ENCODE measurements at places on chromosomes 12 and 14.

DNA sequence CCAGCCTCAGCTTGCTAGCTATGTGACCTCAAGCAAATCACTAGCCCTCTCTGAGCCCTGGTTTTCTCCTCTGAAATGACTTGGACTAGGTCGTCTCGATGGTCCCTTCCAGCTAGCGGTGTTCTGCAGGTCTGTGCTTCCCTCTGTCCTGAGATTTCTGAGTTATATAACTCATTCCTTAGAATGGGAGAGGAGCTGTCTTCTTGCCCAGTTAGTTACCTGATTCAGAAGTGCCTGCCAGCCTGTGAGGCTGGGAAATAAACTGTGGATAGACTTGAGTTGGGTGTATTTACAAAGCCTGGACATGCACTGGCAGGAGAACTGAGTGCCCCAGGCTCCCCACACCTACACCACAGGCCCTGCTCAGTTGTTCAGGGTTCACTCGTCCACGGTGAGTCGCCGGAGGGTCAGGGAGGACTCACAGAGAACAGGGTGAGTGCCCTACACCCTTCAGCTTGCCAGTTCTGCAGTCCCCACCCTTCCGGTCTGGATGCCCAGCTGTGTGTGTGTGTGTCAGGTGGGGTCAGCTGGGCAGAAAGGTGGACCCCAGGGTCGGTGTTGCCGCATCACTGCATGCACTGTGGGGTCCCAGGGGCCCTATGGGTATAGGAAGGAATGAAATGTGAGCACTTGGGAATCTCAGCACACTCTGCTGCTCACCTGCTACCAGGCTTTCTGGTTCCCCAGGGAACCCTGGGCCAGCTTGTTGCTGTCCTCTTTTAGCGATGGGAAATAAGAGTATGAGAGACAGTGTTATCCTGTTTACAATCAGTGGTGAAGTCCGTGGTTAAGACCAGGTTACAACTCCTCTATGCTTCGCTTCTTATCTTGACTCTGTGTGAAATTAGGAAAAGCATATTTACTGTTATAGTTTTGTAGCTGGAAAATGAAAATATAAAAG lies 348.2 kb downstream of the DPF3 start:
- no peak for DNase-seq

DNA sequence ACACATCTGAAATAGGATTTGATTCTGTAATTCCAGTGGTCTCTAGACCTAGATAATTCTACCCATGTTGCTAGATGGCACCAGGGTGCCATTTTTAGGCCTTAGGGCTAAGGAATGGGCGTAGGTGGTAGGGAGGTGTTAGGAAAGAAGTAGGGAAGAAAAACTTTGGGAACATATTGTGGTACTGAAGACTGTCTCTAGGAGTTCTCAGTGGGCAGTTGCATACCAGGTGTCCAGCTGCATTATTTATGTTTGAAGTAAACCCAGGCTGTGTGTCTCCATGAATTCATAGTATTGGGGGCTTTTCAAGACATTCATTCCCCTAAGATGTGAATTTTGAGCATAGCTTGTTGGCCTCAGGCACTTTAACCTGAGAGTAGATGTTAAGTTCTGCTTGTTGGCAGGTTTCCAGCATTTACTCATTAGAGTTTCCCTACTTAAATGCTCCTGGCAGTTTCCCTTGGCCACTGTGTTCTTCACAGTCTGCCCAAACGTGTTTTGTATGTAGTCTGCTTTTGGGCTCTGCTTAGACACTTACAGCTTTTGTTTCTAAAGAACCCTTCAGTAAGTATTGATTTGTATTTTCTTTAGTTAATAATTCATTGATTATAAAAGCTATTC lies 31.5 kb upstream of the CCT2 start:
- DNase-seq = no peak

- DNase-seq = no peak
Measured at GRCh38 chr12:80625901-80626300, 81.5 kb upstream of the MYF6 start.

- DNase-seq = no peak
Measured at GRCh38 chr12:115433014-115433634, 749.1 kb upstream of the TBX3 start.

- DNase-seq = no peak
Measured at GRCh38 chr12:104353012-104353981, 49.8 kb downstream of the EID3 start.

- peak; percentile 66 for DNase-seq
Measured at GRCh38 chr14:94129111-94129757, at the start of gene IFI27L2. IFI27L2 (minus strand) TSS chr14:94129604; CDS start chr14:94129564, 40 bp downstream.

DNA sequence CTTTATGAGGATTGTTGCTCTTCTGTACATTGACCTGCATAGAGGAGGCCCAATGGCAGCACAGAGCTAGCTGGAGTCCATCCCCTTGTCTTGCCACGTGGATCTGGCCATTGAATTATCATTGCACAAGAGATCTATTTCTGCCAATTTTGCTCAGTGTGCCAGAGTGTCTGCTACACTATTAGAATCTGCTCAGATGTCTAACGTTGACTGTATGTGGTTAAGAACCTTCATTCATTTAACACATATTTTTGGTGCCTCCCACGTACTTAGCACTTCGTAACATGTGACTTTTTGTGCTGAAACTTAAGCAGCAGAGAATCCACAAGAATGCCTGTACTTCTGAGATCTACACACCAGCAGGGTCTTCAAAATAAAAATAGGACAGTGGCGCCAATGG lies 166.0 kb upstream of the VASH1 start:
- no peak for DNase-seq

GRCh38 chr12:53939141-53940108 lies 794 bp downstream of the HOXC13 start:
- DNase-seq = no peak

GRCh38 chr12:126879842-126880241 lies 1387.1 kb upstream of the TMEM132C start:
- no peak for DNase-seq

DNA sequence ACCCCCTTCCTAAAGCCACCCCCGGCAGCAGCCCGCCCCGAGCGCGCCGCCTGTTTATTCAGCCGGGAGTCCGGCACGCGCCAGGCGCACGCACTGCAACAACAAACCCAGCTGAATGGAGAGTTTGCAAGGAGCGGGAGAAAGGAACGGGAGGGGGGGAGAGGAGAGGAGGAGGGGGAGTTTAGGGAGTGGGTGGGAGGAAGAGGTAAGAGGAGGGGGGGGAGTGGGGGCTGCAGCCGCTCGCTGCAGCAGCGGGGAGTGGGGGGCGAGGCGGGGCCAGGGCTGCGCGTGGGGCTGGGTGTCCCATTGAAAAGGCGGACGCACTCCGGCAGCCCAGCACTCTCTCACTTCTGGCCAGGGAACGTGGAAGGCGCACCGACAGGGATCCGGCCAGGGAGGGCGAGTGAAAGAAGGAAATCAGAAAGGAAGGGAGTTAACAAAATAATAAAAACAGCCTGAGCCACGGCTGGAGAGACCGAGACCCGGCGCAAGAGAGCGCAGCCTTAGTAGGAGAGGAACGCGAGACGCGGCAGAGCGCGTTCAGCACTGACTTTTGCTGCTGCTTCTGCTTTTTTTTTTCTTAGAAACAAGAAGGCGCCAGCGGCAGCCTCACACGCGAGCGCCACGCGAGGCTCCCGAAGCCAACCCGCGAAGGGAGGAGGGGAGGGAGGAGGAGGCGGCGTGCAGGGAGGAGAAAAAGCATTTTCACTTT lies at the start of gene ASCL1:
Gene ASCL1 (plus strand): TSS at position 336 of the 712 bp plus-strand sequence. CDS start 571 bp downstream, outside the sequence.
- no peak for DNase-seq

- DNase-seq = no peak
Measured at GRCh38 chr14:22768947-22769346, 2.5 kb downstream of the OXA1L start.

- no peak for DNase-seq
Measured at GRCh38 chr14:81728447-81728846, 194.8 kb upstream of the SEL1L start.

DNA sequence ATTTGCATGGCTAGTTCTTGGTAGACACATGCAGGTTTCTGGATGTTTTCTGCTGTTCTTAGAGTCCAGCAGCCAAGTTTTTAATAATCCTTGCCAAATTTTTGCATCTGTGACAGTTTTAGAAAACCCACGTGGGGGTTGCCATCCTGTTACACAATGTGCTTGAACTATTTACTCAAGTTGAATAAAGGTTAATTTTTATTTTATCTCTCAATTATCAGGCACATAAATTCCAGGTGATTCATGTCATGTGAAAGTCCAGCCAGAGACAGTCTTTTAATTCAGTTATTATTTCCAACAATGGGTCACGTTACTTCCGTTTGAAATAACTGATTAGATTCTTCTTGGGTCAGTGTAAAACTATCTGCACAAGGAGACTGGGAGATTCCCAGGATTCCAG lies 15.7 kb downstream of the MYRFL start:
- no peak for DNase-seq

DNA sequence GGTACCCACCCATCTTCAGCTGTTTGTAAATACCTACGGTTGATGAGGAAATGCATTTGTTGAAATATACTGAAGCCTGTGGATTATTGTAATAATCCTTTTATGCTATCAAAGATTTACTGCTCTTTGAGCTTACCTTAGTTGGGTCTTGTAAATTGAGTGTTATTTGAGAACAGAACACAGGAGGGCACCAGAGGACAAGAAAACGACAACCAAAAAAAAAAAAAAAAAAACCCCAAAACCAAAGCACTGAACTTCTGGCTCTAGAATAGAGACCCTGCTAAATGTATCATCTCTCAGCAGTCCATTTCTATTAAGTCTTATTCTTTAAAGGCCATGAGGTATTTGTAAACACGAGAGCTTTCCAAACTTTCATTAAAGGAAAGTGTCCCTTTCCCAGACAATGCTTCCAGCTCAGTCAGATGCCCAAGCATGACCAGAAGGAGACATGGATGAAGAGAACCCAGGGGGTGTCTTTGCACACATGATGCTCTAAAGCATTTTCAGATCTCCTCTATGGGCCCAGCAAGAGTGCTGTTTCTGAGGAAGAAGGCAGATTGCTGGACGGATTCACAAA lies 763.9 kb downstream of the NRXN3 start:
- DNase-seq = no peak

- DNase-seq = no peak
Measured at GRCh38 chr14:68124979-68125731, 305.6 kb downstream of the RAD51B start.

DNA sequence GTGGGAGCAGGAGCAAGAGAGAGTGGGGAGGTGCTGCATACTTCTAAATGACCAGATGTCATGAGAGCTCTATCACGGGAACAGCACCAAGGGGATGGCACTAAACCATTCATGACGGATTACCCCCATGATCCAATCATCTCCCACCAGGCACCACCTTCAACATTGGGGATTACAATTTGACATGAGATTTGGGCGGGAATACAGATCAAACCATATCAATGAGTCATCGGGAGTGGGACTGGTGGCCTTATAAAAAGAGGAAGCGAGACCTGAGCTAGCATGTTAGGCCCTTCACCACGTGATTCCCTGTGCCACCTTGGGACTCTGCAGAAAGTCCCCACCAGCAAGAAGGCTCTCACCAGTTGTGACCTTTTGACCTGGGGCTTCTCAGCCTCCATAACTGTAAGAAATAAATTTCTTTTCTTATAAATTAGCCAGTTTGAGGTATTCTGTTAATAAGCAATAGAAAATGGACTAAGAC lies 28.7 kb downstream of the COX8C start:
- no peak for DNase-seq

DNA sequence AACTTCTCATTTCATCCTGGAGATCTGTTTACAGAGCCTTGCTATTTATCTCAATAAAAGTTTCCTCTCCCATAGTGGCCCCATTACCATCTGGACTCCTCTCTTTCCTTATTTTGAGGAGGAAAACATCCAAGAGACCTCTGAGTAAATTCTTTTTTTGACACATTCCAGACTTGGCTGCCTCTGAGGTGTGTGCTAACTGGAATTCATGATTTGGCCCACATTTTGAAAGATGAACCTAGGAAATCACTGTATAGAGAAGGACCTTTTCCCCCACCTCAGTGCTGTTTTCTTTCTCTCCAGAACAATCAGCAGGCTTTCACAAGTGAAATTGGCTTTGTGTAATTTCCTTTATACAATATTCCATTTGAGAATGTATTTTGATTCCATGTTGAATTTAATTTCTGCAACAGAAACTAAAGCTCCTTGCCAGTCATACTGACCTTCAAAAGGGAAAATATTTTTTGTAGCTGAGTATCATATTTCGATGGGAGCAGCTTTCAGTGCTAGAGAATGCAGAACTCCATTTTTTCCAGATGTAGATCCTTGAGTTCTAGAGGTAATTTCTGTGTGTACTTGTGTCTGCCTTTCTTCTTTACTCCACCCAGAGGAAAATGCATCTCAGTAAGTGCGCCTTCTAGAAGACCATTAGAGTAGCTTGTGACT lies 244.9 kb upstream of the RGS6 start:
- DNase-seq = no peak

DNA sequence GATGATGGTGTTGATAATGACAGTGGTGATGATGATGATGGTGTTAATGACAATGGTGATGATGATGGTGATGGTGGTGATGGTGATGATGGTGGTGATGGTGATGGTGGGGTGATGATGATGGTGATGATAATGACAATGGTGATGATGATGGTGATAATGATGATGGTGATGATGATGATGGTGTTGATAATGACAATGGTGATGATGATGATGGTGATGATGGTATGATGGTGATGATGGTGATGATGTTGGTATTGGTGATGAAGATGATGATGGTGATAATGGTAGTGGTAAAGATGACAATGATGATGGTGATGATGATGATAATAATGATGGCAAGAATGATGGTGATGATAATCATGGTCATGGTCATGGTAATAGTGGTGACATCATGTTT lies 184.7 kb downstream of the SLC15A4 start:
- no peak for DNase-seq

DNA sequence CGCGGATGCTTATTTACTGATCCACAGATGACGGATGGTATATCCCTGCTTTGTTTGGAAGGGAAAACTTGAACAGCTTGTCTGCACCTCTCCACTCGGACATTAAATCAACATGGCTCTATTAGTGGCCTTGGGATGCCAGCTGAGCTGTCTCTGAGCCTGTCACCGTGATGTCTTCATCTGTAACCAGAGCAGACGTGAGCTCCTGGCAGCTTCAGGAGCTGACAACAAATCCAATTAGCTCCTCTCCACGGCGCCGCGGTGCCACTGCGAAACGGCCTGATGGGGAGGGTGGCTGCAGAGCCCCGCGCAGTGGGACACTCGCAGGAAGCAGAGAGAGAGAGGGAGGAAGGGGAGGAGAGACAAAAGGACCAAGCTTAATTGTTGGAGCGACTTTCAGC lies 112.3 kb downstream of the PAPOLA start:
- DNase-seq = no peak

GRCh38 chr12:31221551-31221945 lies 104.4 kb downstream of the SINHCAF start:
- no peak for DNase-seq
